ENCODE measurements at places on chromosomes 13 and 19.

GRCh38 chr19:38979812-38980211 is 4.3 kb upstream of the FBXO17 start:
- DNase-seq = no peak

- DNase-seq = no peak
Observed at GRCh38 chr13:94212196-94212595, 267.3 kb downstream of the DCT start.

DNA sequence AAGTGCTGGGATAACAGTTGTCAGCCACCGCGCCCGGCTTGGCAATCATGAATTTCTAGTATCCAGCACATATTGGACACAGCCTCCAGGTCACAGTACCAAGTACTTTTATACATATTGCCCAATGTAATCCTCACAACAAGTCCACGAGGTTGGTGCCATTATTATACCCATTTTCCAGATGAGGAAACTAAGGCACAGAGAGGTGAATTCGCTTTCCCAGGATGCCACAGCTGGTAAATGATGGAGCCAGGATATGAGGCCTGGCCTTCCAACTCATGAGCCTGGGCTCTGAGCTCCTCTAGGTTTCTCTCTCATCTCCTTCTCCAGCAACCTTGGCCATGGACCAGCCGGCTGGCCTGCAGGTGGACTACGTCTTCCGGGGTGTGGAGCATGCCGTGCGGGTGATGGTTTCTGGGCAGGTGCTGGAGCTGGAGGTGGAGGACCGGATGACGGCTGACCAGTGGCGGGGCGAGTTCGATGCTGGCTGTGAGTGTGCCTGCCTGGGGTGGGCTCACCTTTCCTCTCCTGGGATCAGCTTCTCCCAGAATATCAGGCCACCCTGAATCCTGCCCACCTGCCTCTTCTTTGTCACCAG is 7.5 kb downstream of the CCDC61 start:
- DNase-seq = no peak

DNA sequence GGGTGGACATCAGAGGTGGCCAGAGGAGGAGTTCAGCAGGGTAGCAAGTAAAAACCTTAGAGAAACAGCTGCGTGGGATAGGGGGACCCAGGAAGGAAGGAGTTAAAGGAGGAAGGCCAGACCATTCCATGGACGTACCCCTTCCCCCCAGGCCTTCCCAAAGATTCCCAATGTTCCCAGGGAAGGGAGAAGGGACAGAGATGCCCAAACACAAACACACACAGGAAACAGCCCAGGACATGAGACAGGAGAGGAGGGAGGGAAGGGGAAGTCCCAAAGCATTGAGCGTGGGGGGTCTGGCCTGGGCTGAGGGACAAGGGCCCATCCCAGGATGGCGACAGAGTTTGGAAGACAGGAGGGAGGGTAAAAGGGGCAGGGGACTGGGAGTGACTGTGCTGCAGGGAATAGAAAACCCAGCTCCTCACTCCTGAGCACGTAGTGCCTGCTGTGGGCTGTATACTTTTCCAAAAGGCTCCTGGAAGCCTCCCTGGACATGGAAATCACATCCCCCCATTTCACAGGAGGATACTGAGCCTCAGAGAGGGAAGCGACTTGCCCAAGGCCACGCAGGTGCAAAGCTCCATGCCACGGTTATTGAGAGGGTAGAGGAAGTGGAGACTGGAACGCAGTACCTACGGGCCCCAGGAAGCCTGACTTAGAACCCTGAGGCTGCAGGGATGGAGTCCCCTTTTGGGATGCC is 1.1 kb downstream of the SYDE1 start:
- DNase-seq = no peak

GRCh38 chr13:79374578-79374977 is 31.5 kb downstream of the RBM26 start:
- DNase-seq = no peak

- DNase-seq = no peak
Observed at GRCh38 chr19:45235485-45235884, 9.7 kb downstream of the EXOC3L2 start.

DNA sequence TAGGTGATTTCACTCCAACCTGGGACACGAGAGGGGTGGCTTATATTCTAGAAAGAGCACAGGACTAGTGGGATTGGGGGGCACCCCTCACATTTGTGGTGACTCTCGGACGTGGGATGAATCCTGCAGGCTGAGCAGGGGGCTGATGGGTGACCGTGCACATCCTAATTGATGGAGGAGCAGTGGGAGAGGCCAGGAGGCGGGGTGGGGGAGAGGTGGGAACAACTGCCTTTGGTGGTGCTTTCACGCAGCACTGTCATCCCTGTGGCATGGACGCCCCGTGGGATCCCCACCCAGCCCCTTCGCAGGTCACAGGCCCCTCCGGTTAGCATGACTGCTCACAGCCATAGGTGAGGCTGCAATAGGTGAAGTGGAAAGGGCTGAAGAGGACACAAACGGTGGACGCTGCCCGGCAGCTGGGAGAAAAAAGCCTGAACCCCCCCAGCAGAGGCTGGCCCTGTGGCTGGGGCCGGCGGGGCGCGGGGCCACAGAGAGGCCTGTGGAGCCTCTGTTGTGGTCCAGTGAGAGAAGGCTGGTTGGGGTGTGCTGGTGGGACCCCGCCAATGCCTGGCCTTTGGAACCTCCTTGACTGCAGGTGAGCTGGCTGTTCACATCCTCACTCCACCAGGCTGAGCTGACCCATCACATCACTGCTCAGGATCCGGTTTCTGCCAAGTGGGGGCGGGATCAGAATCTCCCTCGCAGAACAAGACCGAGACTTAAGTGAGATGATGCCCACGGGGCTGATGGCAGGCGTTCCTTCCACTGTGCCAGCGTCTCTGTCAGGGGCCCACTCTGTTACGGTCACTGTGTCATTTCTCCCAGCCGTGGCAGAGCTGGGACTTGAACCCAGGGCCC is 325.4 kb downstream of the TEX29 start:
- no peak for DNase-seq

DNA sequence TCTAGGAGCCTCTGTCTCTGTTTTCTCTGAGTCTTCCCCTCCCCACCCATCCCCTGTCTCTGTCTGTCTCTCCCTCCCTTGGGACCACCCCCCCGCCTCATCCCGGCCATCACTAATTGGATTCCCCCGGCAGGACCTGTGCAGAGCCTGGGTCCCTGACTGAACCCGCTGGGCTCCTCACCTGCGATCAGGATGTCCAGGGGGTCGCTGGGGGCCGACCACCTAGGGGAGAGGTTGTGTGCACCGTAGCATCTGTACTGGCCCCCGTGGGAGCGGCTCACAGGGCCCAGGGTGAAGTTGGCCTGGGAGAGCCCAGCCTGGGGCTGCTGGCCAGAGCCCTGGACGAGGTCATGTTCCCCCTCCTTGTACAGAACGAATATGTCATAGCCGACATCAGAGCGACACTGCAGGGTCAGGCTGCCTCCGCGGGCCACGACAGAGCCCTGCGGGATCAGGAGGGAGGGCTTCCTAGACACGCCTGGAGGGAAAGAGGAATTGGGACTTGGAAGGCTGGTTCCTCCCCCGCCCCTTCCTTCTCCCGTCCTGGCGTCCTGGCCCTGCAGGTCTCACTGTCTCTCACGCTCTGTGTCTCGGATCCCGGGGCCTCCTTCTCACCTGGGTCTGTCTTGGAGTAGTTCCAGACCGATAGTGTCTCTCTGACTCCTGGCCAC is 1.8 kb downstream of the LILRB5 start:
- no peak for DNase-seq

GRCh38 chr19:32407004-32407992 is 1.7 kb downstream of the DPY19L3 start:
- DNase-seq = no peak

DNA sequence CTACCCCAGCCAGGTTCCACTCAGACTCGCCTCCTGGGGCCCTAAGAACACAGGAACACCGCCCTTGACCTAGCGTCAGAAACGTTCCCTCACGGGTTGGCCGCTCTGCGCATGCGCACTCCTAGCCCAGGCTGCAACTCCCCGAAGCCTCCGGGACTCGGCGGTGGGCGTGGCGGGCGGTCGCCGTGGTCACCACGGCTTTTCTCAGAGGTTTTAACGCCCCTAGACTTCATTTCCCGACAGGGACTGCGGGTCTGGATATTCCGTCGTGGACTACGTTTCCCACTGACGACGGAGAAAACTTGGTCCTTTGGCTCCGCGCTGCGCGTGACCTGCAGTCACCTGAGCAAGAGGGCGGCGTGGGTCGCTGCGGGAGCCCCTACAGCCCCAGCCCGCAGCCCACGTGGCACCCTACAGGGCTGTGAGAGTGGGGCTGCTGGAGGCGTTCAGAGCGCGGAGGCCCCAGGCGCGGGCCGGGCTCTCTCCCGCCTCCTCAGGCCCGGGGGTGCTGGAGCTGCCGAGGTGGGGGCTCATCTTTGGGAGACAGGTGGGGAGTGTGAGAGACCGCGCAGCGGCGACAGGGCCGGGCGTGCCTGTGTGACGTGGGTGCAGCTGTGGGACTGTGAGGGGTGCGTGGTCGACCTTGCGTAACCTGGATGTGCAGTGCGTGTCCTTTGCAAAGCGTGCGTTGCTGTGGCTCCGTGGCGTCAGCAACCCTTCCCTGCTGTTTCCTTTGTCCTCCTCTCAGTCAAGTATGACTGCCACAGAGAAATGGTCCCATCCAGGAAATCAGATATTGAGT is 38.0 kb upstream of the ZNF573 start:
- DNase-seq = peak; percentile 37

GRCh38 chr13:56201834-56202233 is 938.9 kb upstream of the PRR20A start:
- no peak for DNase-seq

DNA sequence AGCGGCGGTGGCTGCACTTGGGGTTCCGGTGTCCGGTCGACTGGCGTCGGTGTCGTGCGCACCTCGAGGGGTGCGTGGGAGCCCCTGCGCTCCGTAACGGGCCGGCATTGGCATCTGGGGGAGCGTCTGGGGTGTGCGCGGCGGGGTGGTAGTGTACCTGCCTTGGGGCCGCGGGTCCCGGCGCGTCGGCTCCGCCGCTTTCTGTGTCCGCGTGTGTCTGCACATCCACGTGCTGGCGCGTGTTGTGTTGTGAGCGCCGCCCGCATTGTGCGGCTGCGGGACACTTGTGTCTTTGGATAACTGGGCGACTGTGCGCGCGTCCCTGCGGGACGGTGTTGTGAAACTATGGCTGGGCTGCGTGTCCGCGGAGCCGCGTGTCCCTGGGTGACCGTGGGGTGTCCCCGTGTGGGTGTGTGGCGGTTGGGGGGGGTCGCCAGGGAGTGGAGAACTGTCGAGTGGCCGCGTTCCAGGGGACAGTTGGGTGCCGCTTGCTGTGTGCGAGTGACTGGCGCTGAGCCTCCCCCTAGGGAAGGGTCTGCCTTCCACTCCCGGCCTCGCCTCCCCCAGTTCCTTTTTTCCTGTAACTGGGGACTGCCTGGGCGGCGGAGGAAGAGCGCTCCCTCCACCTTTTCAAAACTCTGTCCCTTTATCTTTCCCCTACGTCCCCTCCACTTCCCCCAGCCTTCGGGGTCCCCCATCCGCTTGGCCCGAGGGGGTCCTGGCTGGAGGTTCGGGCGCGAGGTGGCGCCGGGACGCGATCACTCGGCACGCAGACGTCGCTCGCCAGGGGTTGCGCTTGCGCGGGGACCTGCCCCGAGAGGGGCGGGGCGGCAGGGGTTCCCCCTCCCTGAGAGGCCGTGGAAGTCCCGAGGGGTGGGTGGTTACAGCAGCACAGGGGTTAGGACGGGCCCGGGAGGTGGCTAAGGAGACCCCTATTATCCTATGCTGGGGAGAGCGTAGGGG is 5.7 kb upstream of the NFIC start:
- DNase-seq = peak; percentile 80
